Right atrium auricular region (tissue), 2 donors: ENCODE measurements at places on chromosomes 3 and 15. TPM values are rescaled to one million over a fixed set of nuclear protein-coding genes. Genes with fewer than 3 reads are reported as not detected.

Gene HERC2
- total RNA-seq: 50.8 TPM

DNA sequence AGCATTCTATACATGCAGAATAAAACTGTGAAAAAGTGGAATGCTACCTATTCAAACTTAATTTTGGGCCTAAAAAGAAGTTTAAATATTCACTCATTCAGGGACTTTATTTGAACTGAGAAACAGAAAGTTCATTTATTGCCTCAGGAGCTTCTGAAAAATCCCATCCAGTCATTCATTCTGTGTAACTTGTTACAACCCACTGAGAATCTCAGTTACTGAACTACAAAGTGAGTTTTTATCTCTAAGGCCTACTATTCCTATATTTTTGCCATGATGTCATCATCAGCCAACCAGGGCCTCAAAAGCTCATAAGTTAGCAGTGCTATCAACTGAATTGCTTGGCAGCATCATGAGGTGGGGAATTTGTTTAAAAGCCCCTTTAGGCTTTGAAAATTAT, 98.0 kb upstream of the BOC start:
- no peak overlapping the region for H3K4me3 ChIP-seq
- no peaks in the 10 kb centered on the region for H3K36me3 ChIP-seq
- H3K27ac ChIP-seq: no peak overlapping the region
- DNase-seq: no peak
- peaks cover 5% of the 10 kb centered on the region for H3K4me1 ChIP-seq

- no peak overlapping the region for H3K27ac ChIP-seq
- no peak for DNase-seq
- H3K36me3 ChIP-seq: no peaks in the 10 kb centered on the region
- no peaks in the 10 kb centered on the region for H3K27me3 ChIP-seq
- H3K4me1 ChIP-seq: peaks cover 22% of the 10 kb centered on the region
Observed at GRCh38 chr3:122516846-122517360, 2.2 kb upstream of the KPNA1 start.

DNA sequence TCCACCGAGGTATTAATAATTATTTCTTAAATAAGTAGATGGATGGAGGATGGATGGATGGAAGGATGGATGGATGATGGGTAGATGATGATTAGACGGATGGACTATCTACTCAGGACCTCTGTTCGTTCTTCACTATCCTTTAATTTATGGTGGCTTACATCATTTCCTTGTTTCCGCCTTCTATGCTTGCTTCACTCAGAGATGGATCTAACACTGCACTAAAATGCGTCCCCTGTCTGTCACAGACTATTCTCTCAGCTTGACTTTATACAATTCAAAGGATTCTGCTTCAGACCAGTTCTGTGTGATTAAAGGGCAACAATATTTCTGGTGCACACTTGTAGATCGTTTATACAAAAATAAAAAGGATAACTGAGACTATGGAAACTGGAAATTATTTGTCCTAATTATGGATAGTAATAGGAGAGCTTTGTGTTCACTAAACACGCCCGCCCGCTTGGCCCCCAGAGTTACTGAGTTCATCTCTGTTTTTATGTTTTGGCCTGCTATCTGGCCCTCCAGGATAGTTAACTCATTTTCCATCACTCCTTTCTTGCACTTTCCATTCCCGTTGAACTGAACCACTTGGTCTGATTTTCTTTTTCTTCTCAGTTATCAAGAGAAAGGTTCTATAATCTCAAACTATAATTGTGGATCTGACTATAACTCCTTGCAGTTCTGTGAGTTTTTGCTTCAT, 41.4 kb upstream of the CA12 start:
- no peaks in the 10 kb centered on the region for H3K27me3 ChIP-seq
- no peak for DNase-seq
- no peak overlapping the region for H3K4me3 ChIP-seq
- no peak overlapping the region for H3K27ac ChIP-seq
- no peaks in the 10 kb centered on the region for H3K4me1 ChIP-seq
